Bronchial smooth muscle cell (primary cell): ENCODE measurements at places on chromosomes 3 and 15. TPM values are rescaled to one million over a fixed set of nuclear protein-coding genes. Genes with fewer than 3 reads are reported as not detected.

Gene SERPINI2
- not detected in 2 replicates for total RNA-seq

Gene OR4F6
- not detected in 2 replicates for total RNA-seq

Gene KIF15
- 1.3 and 2.7 TPM in 2 replicates for total RNA-seq

Gene MINDY2
- total RNA-seq: 14.0 and 17.0 TPM in 2 replicates

Gene ISLR2
- under 0.01 and 0.16 TPM in 2 replicates for total RNA-seq

Gene ALDH1L1
- total RNA-seq: not detected in 2 replicates

Gene DNASE1L3
- total RNA-seq: not detected in 2 replicates

Gene GPR171
- not detected in 2 replicates for total RNA-seq

Gene MBD4
- total RNA-seq: 15.3 and 18.1 TPM in 2 replicates

Gene SAMMSON
- total RNA-seq: not detected in 2 replicates

Gene TRH
- total RNA-seq: not detected in 2 replicates

Gene GNL3
- total RNA-seq: 51.2 and 58.6 TPM in 2 replicates

Gene SLC28A1
- not detected in 2 replicates for total RNA-seq

Gene BFSP2
- not detected in 2 replicates for total RNA-seq

Gene SLC15A2
- total RNA-seq: under 0.01 and 0.43 TPM in 2 replicates

Gene PIF1
- total RNA-seq: 4.3 and 7.7 TPM in 2 replicates

Gene PLSCR5
- total RNA-seq: not detected in 2 replicates

Gene COX17
- total RNA-seq: 17.4 and 18.0 TPM in 2 replicates

Gene CYP11A1
- total RNA-seq: 0.69 and 0.79 TPM in 2 replicates
